ENCODE measurements at places on chromosomes 2 and 18. TPM values are rescaled to one million over a fixed set of nuclear protein-coding genes. Genes with fewer than 3 reads are reported as not detected.

GRCh38 chr2:152635635-152636298 is 81.5 kb downstream of the PRPF40A start:
- no peaks in the 10 kb centered on the region for H3K4me1 ChIP-seq
- H3K27ac ChIP-seq, result no peak overlapping the region
- H3K4me3 ChIP-seq, result no peak overlapping the region
- no peaks in the 10 kb centered on the region for H3K27me3 ChIP-seq

GRCh38 chr2:219218217-219218731 is 484 bp downstream of the ABCB6 start:
- no peaks in the 10 kb centered on the region for H3K27me3 ChIP-seq
- H3K4me3 ChIP-seq, result peak overlapping the region; percentile 86
- DNase-seq, result peak; percentile 60
- H3K4me1 ChIP-seq, result peaks cover 9% of the 10 kb centered on the region
- peak overlapping the region; percentile 79 for H3K27ac ChIP-seq

DNA sequence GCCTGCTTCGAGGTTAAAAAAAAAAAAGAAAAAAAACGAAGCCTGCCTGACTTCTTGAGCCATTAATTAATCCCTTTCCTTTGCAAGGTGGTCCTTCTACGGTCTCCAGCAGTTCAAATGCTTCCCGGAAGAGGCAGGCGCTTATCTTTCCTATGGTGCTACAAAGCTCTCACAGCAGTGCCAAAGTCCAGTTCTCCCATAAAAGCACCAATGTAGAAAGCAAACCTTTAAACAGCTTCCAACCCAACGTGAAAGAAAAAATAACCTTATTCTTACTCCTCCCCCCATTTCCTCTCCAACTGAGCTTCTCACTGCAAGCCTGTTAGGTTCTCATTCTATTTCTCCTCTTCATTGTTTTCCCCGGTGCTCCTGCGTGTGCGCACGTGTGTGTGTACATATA is 317.4 kb upstream of the SOX11 start:
- no peaks in the 10 kb centered on the region for H3K36me3 ChIP-seq
- H3K4me3 ChIP-seq, result no peak overlapping the region
- DNase-seq, result no peak
- no peaks in the 10 kb centered on the region for H3K4me1 ChIP-seq
- no peak overlapping the region for H3K27ac ChIP-seq

DNA sequence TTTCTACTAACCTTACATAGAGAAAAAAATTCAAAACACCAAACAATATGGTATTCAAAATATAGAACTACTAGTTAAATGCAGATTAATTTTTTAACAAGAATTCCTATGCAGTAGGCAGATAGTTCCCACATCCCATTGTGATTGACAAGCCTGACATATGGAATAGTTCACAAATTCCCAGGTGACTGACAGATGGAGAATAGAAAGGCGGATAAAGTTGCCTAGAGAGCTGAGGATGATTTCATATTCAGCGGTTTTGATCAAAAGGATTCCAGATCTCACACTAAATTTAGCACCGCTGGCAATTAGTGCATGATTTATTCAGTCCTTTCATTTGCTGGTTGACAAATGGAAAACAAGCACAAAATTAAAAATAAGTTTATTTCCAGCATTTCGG is 733.7 kb upstream of the POU3F3 start:
- H3K4me3 ChIP-seq, result no peak overlapping the region
- no peaks in the 10 kb centered on the region for H3K36me3 ChIP-seq

C2orf66 gene
- not detected for total RNA-seq

CCDC74A gene
- 8.2 TPM for total RNA-seq

SLC35G4 gene
- not detected for total RNA-seq

C2orf15 gene
- total RNA-seq, result 2.6 TPM

WDCP gene
- 3.4 TPM for total RNA-seq
